Effector CD4-positive, alpha-beta T cell (primary cell): ENCODE measurements at places on chromosomes 5 and 9.

- DNase-seq = no peak
Measured at GRCh38 chr5:44603496-44604272, 205.1 kb upstream of the MRPS30 start.

- DNase-seq = no peak
Measured at GRCh38 chr5:78419396-78419795, 59.0 kb downstream of the SCAMP1 start.

GRCh38 chr5:55800924-55801323, 50.2 kb upstream of the IL31RA start:
- DNase-seq = no peak

- no peak for DNase-seq
Measured at GRCh38 chr5:31918739-31919138, 255.4 kb downstream of the GOLPH3 start.

- no peak for DNase-seq
Measured at GRCh38 chr5:103942587-103943186, 380.1 kb upstream of the NUDT12 start.

DNA sequence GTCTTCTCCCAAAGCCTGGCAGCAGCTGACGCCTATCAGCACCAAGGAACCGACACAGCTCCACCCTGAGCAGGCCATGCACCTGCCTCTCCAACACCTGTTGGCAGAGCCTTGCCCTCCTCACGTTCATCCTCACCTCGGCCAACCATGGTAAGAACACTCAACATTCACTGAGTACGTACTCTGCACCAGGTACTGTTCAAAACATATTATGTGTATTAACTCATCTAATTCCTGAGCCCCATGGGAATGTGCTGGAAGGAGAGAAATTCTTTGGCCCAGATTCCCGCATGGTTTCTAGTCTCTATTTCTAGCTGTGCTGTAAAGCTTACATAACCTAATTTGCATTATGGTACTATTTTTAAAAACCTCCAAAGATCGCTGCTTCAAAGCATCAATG, 86.1 kb downstream of the GPR21 start:
- DNase-seq = no peak

DNA sequence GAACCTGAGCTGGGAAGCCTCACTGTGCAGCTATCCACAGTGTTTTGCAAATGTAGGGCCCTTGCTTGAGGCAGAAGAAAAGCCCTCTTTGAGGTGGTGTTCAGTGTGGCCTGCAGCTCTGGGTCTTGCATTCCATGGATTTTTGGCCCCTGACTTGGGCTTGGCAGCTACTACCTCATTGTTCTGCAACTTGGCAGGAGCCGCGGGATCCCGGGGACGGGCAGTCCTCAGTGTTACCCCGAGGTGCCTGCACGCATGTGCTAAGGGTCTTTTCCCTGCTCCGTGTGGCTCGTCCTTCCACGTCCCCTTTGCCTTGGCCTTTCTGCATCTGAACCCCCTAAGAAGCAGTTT, 39.8 kb downstream of the NEK6 start:
- no peak for DNase-seq

DNA sequence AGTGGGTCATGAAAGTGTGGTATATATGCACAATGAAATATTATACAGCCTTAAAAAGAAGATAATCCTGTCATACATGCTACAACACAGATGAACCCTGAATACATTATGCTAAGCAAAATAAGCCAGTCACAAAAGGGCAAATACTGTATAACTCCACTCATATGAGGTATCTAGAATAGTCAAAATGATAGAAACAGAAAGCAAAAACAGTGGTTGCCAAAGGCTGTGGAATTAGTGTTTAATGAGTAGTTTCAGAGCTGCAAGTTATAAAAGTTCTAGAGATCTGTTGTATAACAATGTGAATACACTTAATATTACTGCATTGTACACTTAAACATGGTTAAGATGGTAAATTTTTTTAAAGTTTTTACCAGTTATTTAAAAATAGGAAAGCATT, 135.0 kb downstream of the OXCT1 start:
- DNase-seq = no peak

- DNase-seq = no peak
Measured at GRCh38 chr9:79689576-79689975, 117.8 kb downstream of the TLE4 start.

- DNase-seq = no peak
Measured at GRCh38 chr9:94920420-94921091, 194.1 kb downstream of the AOPEP start.

DNA sequence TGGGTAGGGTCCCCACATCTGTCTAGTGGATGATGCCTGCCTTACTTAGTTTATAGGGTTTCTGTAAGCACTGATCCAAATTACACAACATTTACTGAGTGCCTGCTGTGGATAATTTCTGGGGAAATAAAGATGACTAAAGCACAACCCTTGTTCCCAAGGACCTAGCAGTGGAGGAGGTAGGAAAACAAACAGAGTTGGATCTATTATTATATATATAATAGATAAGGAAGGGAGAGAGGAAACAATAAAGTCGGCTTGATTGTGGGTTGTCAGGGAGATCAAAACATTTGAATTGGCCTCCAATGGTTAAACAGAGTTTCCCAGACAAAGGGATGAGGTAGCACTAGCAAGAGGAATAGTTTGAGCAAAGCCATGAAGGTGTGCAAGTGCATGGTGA, 14.0 kb downstream of the IL33 start:
- DNase-seq = no peak

DNA sequence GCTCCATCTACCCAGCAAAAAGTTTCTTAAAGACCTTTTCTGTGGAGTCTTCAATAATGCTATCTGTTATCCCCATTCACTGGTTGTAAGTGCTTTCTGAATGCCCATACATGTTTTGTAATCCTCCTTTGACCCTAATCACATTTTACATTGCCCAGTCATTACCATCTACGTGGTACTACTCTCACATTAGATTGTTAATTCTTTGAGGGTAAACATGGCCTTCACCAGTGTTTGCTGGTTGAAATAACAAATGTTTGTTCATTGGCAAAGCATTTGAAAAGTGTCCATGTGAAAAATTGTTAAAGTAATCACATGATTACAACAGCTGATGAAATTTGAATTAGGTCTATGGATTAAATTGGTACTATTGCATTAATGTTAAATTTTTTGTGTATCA, 31.8 kb downstream of the MEGF10 start:
- no peak for DNase-seq

DNA sequence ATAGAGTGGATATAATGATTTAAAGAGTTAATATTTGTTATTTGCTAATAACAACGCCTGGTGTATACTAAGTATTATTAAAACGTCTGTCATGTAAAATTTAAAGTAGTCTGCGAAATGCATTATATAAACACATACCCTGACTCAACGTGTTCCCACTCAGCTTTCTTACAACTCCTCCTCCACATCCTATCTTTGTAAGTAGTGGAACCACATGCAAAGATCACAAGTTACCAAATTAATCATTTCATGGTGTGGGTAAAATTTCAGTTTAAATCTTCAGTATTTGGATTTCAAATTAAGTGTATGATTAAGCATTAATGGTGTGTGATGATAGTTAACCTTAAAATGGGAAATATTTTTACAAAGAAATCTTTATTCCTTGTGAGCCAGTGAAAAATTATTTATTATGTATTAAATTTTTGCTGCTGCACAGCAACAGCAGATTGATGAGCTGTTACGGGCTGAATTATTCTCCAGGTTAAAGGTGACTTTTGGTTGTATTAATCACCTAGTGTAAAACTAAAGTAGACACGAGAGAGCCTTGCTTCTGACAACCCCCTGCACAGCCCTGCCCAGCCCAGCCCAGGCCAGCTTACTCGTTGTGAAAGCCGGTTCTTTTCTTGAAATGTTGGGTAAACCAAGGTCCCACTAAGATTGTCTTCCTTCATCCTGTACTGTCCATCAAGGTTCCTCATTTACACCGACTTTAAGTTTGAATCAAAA, 373.5 kb downstream of the DTWD2 start:
- DNase-seq = no peak

DNA sequence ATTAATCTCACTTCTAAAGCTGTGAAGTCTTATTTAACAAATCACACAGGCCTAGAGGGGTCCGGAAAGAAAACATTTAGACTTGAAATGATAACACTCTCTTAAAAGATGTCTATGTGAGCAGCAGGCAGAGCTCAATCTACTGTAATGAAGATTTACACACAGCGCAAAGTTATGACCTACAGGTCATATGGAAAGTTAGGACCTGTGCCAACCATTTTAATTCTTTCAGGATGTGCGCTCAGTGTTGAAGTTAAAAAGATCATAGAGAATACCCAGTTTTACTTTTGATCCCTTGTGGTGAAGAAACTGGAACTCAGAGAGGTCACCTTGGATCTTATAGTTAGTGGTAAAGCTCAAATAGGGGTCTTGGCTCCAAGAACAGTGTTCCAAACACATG, 3.1 kb upstream of the CREBRF start:
- no peak for DNase-seq

DNA sequence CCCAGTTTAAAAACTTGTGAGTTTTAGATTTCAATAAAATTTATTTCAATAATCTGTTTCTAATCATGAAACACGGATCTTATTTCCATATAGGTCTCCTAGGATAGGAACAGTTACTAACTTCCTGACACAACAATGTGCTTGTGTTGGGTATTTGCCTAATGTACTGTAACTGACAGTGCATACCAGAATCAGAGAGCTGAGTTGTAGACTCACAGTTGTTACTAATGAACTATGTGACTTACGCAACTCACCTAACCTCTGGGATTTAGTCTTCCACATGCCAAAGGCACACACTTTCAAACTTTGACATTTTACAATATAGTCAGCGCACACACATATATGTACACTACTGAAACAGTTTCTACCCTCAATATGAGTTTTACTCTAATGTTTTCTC, 77.7 kb downstream of the HOMER1 start:
- no peak for DNase-seq

- DNase-seq = no peak
Measured at GRCh38 chr5:74192606-74193299, 447.8 kb downstream of the ENC1 start.

- no peak for DNase-seq
Measured at GRCh38 chr5:115875447-115875846, 33.7 kb downstream of the AP3S1 start.

GRCh38 chr9:133956520-133957076, 35.5 kb downstream of the VAV2 start:
- DNase-seq = no peak

DNA sequence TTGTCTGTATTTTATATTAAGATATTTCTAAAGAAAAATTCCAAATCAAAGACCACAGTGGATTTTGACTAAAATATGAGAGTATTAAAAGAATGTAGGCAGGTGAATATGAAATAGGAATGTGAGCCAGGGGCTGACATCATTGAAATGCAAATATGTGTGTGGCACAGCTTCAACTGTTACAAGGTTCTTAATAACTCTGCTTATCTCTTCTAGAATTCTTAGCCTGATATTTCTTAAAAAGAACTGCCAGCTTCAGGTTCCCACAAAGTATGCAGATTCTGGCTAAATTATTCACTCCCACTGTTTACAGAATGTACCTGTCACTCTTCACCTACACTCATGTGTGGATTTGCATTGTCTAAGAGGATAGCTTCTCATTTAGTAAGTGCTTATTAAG, 274.4 kb downstream of the DIRAS2 start:
- DNase-seq = no peak

DNA sequence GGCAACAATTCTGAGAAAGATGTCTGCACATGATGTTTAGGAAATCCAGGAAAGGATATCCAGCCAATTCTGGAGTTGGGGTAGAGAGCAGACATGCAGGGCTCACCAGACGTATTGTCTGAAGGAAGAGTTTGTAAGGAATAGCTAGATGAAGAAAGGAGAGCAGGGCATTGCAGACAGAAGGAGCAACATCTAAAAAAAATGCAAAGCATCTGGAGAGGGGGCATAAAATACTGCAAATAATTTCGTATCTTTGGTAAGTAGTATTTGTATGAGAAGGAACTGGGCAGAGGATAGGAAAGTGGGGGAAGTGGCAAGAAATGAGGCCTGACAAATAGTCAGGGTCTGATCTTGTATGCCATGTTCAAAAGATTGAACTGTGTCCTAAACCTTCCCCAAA, 74.8 kb downstream of the MACIR start:
- no peak for DNase-seq

GRCh38 chr5:52783226-52783959, 4.3 kb upstream of the ITGA1 start:
- DNase-seq = no peak

DNA sequence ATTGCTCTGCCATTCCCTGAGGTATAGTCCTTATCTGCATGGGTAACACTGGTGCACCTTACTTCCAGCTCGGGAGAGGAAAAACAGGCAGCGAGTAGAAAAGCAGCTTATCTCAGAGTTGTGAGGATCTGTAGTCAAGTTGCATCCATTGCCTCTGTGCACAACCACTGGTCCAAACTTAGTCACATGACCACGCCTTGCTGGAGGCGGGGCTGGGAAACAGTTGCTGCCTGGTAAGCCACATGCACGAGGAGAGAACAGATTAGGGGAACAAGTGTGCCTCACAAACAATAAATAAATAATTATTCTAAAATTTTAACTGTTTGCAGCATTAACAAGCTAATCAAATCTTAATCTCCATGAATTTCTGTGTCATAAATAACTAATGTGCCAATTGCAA, 18.6 kb downstream of the ZNF622 start:
- DNase-seq = no peak

DNA sequence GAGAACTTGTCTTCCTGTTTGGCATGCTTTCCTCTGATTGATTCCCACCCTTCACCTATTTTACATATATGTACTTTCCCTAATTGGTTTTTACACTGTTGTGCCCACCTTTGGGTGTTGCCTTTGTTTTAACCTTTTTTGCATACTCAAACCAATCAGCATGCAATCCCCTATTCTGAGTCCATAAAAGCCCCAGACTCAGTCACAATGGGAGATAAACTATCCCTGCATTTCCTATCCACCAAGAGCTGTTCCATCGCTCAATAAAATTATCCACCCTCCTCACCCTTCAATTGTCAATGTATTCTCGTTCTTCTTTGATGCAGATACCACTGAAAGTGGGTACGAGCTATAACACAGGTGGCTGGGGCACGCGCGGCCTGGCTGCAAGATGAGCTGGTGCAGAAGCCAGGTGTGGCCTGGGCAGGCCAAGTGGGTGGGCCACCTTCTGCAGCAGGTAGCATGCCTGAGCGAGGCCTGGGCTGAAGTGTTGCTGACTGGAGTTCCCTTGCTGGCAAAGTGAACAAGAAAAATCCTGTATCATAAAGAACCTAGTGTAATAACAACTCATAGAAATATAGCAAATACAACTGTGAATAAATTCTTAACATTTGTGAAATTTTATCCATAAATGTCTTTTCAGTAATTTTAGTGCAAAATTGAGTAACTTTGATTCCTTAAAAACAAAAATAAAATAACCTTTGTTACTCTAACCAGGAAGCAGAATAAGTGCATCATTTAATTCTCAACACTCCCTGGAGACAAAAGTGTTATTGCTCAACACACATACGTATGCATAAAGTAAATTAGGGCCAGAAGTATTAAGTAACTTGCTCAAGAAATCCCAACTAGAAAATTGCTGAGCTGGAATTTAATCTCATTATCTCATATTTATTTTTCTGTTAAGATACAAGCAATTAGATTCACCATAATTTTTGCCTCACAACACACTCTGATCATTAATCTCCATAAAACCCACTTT, 685.3 kb upstream of the EDIL3 start:
- no peak for DNase-seq

- no peak for DNase-seq
Measured at GRCh38 chr9:136204145-136204805, 653 bp downstream of the LHX3 start.

- no peak for DNase-seq
Measured at GRCh38 chr5:55535199-55535905, 588 bp upstream of the PLPP1 start.

GRCh38 chr5:107253246-107253645, 417.5 kb downstream of the EFNA5 start:
- no peak for DNase-seq
